Stimulated activated CD4-positive, alpha-beta T cell treated with anti-CD3 and anti-CD28 coated beads, Interleukin-1b, Interleukin-23, amount 100 ng/mL, for 1 hour (primary cell): ENCODE measurements at places on chromosomes 16 and 17.

GRCh38 chr16:10564591-10564990 is 15.8 kb downstream of the EMP2 start:
- DNase-seq, result no peak

GRCh38 chr17:33142705-33143299 is 150.3 kb downstream of the ASIC2 start:
- no peak for DNase-seq

DNA sequence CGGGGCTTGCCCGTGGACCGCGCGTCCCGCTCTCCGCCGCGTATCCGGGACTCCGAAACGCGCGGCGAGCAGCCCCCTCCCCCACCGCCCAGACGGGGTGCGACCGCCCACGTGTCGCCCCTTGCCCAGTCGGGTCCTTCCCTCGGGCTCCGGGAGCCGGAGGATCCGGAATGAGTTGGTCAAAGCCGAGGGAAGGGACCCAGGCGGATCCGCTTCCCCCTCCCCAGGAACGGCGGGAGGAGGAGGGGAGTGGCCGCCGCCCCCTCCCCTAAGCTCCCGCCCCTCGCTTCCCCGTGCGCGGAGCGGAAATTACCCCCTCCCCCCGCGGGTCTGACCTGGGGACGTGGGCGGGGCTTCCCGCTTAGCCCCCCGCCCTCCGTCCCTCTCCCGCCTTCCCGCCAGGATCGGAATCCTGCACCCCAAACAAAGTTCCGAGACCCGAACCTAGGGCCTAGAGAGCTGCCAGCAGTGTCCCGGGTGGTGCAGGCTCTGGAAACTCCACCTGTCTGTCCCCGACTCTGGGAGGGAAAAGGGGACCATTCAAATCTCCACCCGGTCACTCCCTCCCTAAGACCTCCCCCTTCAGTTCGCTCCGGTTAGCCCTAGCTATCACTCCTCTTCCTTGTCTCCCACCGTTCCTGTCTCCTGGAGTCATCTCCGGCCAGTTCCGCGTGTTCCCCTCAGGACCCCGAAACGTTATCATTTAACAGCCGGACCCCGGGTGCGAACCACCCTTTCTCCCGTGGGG is 1.0 kb upstream of the IGF2BP1 start:
- no peak for DNase-seq

GRCh38 chr16:67017421-67017750 is 11.6 kb upstream of the CBFB start:
- DNase-seq, result no peak

- no peak for DNase-seq
Measured at GRCh38 chr17:49991409-49991808, 3.6 kb downstream of the DLX3 start.

DNA sequence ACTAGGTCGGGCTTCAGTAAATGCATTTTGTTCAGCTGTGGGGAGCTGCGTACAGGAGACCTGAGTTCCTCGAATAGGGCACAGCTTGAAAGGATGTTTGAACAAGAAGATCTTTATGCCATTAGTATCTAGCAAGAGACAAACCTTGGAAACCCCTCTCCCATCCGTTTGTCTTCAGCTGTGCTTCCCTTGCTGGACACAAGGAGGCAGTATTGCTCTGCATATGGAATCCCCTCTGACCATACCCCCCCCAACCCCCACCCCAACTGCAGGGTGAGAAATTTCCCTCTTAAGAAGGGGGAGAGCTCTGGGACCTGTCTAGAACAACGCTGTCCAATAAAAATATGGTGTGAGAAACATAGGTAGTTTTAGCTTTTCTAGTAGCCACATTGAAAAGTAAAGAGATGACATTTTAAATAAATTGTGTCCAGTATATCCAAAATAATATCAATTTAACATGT is 1.6 kb downstream of the MRM1 start:
- no peak for DNase-seq

DNA sequence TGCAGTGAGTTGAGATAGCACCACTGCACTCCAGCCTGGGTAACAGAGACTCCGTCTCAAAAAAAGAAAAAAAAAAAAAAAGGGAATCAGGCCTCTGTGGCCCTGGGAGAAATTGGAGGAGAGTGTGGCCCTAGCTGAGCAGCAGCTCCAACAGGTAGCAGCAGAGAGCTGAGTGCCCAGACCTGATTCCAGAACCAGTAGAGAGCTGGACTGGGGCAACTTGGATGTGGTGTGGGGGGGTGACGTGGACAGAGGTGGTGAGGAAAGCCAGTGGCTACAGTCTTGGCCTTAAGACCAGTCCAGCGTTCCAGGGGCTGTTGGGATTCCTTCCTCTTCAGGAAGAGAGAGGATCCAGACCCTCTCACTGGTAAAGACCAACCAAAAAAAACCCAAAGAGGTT is 1.7 kb downstream of the HSPB9 start:
- DNase-seq, result no peak

DNA sequence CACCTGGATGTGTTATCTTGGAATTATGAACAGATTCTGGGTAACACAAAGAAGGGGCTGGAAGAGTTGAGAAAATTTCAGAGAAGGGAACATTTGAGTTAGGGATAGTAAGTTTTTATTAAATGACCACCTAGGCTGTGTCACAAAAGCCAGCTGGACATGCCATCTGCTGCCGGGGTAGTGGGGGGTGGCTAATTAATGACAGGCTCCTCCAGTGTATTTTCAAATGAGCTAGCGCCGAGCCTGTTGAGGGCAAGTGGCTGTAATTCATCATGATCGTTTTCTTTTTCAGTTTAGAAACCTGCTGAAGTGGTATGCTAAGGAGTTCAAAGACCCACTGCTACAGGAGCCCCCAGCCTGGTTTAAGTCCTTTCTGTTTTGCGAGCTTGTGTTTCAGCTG is 6.2 kb downstream of the TMEM97 start:
- no peak for DNase-seq

GRCh38 chr16:3075523-3075915 is 10.1 kb downstream of the IL32 start:
- DNase-seq, result no peak

GRCh38 chr16:12158428-12158827 is 181.9 kb downstream of the SNX29 start:
- DNase-seq, result no peak

- no peak for DNase-seq
Measured at GRCh38 chr16:77594057-77594456, 128.3 kb upstream of the NUDT7 start.

DNA sequence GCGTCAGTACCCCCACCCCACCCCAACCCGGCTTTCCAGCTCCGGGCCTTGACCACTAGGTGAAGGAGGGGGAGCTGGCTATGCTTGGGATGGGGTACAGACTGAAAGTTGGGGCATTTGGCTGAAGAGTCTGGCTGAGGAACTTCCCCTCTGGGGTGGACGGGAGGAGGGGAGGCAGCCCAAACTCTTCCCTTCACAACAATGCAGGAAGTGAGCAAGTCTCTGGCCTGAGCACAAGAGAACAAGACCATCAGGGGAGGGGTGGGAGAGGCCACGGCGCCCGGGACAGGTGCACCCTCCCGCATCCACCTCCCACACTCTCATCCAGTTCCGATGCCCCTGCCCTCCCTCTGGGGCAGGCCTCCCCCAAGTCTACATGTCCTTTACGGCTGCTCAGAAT is 5.6 kb downstream of the USH1G start:
- no peak for DNase-seq

DNA sequence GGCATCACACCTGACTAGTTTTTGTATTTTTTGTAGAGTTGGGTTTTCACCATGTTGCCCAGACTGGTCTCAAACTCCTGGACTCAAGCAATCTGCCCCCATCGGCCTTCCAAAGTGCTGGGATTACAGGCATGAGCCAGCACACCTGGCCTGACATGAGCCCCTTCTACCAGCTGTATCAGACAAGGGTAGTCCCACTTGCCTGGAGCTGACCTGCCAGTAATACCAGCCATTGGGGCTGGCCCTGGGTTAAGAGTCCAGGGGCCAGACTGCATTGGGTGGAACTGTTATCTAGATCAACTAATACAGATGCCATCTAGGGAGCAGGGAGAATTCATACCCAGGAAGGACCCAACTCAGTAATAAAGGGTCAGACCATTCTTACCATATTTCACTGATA is 28.1 kb downstream of the WSB1 start:
- DNase-seq, result no peak

DNA sequence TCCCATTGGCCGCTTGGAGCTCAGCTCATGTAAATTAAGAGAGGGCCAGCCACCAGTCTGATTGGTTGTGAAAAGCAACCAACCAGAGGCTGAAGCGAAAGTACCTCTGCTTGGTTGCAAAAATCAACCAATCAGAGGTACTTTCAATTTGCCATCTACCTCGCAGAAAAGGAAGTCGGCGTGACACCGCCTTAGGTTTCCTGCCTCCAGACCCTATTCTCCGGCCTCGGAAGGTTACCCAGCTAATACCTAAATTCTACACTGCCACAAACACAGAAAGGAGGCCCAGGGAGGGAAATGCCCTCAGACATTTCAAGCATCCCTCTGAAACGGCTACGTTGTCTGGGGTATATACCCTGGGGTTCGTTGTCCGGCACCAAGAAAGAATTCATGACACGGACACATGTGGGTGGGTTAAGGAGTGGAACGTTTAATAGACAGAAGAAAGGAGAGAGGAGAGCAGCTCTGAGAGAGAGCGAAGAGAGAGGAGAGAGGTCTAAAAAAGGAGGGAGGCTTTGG is 481.3 kb downstream of the TMEM114 start:
- DNase-seq, result no peak

GRCh38 chr17:45783593-45784292 is 377 bp upstream of the CRHR1 start:
- DNase-seq, result no peak

GRCh38 chr16:24178496-24178895 is 77.6 kb upstream of the CACNG3 start:
- DNase-seq, result no peak

- no peak for DNase-seq
Measured at GRCh38 chr17:49553676-49554335, 21.9 kb upstream of the NXPH3 start.

DNA sequence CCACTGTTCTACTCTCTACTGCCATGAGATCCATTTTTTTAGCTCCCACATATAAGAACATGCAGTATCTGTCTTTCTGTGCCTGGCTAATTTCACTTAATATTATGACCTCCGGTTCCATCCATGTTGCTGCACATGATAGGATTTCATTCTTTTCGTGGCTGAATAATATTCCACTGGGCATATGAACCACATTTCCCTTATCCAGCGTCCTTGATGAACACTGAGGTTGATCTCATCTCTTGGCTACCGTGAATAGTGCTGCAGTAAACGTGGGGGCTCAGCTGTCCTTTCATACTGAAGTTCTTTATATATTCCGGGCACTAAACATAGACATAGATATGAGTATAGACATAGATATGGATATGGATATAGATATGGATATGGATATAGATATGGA is 109.3 kb upstream of the TNRC6C start:
- DNase-seq, result no peak

DNA sequence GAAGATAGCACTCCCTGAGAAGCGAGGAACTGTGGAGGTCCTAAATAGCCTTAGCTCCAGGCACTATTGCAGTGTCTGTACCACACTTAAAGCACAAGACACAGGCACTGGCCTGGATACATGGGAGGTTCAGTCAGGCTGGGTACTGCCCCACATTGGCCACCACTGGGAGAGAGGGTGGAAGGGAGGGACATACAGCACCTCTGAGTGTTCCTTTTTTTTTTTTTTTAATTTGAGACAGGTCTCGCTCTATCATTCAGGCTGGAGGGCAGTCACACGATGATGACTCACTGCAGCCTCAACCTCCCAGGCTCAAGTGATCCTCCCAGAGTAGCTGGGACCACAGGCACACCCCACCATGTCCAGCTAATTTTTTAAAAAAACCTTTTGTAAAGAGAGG is 1.4 kb downstream of the GSG1L2 start:
- no peak for DNase-seq

DNA sequence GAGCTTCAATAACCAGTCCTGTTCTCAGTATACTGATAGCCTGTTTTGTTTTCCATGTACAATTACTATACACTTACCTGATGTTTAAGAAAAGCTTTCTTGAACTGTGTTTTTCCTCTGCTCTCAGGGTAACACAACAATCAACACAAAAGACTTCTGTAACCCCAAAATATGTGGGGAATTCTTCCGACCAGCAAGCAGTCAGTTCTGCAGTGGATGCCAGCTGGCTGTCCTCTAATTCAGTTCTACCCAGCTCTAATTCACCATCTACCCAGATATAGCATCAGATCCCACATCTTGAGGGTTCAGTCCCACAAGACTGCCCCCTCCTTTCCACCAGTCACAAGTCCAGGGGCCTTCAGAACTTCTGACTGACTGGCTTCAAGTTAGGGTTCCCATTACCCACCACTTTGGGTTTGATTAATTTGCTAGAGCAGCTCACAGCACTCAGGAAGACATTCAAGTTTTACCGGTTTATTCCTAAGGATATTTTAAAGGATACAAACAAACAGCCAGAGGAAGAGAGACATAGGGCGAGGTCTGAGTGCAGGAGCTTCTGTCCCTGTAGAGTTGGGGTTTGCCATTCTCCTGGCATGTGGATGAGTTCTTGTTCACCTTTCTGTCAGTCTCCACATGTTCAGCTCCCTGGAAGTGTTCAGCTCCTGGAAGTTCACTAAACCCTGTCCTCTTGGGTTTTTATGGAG is 178.2 kb downstream of the CHD9 start:
- no peak for DNase-seq

DNA sequence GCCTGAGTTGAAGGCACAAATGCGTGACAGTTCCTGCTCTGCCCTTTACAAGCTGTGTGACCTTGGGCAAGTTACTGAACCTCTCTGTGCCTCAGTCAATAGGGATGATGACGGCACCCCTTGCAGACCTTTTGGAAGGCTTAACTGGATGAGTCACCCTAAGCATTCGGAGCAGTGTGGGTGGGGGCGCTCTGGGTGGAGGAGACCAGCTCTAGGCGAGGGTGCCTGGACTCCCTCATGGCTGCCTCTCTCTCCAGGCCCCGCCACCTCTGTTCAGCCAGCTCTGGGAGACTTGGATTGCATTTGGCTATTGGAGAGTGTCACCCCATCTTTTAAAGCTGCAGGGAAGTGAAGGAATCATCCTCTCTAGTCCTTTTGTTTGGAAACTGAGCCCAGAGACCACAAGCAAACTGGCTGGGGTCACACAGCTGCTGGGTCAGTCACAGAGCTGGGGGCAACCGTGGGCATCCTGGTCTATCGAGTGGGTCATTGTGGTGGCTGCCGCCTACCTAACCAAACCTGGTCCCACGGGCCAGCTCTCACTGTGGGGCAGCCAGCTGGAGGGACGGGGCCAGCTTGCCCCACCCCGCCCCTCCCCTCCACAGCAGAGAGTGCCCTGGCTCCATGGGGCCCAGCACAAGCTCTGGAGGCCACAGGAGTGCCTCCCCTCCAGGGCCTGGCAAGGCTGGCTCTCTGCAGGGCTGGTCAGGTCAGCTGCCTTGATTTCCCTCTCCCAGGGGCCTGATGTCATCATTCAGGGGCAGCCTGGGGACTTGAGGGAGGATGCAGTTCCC is 20.2 kb upstream of the GSE1 start:
- no peak for DNase-seq

- DNase-seq, result no peak
Measured at GRCh38 chr16:3202903-3203539, 15.0 kb downstream of the OR1F1 start.

DNA sequence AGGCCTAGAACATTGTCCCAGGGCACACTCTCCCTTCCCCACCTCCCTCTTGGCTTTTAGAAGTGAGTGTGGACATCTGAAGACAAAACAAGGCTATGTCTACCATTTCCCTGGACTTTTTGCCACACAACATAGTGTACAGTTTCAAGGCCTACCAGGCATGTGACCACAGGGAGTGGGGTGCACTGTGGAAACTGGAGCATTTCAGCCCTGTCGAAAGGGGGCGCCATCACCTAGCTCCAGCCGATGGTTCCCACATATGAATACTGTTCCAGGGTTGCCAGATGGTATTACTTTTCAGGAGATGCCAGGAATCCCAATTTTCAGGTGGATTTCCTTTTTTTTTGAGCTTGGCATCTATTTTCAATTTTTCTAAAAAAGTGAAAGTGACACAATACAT is 140.7 kb downstream of the KATNIP start:
- no peak for DNase-seq
